Activated CD8-positive, alpha-beta memory T cell treated with anti-CD3 and anti-CD28 coated beads, Interleukin-2, amount 50 U/mL, for 48 hours (primary cell): ENCODE measurements at places on chromosomes 16 and 17.

DNA sequence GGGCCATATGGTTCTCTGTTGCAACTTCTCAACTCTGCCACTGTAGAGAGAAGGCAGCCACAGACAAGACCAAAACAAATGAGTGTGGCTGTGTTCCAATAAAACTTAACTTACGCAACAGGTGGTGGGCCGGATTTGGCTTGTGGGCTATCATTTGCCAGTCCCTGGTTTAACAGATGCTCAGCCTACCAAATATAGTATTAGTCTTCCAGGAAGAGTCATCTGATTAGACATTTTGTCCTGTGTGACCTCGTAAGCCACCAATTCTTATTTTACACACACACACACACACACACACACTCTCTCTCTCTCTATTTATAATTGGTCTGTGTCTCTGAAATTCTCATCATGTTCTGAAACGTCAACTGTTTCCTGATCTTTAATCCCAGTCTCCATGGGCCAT lies 245.9 kb downstream of the XYLT1 start:
- no peak for DNase-seq

GRCh38 chr16:65111306-65111705 lies 10.6 kb downstream of the CDH11 start:
- DNase-seq: no peak

- no peak for DNase-seq
These were observed 77.0 kb upstream of the AXIN2 start for GRCh38 chr17:65638221-65638975.

GRCh38 chr17:53765609-53766008 lies 57.1 kb upstream of the KIF2B start:
- no peak for DNase-seq

- peak; percentile 84 for DNase-seq
These were observed 1.4 kb upstream of the VAMP2 start for GRCh38 chr17:8163978-8164814.

DNA sequence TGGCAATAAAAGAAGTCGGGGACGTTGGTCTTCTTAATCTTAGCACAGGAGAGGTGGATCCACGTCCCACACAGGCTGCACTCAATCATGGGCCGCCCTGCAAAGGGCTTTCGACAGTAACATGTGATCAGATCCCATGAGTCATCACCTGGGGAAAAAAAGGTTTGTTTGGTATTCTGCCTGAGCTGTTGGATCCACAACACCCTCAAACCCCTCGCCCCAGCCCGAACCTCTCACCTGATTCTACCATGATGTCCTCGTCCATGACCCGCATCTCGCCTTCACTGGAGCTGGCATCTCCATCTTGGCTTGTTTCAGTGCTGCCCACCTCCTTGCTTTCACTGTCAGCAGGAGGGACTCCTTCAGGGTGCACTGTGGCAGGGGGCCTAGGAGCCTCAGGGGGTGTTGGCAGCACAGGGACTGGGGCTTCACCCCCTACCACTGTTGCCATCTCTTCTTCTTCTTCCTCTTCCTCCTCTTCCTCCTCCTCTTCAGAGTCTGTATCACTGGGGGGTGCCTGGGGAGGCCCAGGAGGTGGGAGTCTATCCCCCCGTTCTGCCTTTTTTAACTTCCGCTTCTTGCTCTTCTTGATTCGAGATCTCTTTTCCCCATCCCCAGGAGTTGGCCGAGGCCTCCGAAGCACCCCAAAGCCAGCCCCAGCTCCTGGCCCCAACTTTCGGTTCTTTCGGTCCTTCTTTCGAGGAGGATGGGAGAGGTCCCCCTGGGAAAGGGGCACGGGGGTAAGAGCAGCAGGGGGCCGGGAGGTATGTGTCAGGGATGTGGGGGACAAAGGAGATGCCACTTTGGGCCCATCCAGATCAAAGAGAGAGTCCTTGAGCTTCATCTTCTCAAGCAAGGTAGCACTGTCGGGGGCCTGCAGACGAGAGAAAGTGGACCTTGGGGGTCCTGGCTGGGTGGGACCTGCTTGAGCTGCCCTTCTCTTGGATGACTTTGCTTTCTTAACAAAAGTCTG lies 1.7 kb upstream of the DVL2 start:
- DNase-seq: no peak

- no peak for DNase-seq
These were observed 3.1 kb upstream of the KRT36 start for GRCh38 chr17:41492771-41493170.

- no peak for DNase-seq
These were observed 51.2 kb downstream of the PGS1 start for GRCh38 chr17:78429618-78429995.

DNA sequence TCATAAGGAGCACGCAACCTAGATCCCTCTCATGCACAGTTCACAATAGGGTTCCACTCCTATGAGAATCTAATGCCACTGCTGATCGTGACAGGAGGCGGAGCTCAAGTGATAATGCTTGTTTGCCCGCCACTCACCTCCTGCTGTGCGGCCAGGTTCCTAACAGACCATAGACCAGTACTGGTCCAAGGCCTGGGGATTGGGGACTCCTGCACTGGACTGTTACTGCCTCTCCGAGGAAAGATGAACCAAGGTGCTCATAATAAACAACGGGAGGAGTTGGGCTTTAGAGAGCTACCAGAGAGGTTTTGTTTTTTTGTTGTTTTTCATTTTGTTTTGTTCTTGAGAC lies 58.2 kb downstream of the TK2 start:
- no peak for DNase-seq

DNA sequence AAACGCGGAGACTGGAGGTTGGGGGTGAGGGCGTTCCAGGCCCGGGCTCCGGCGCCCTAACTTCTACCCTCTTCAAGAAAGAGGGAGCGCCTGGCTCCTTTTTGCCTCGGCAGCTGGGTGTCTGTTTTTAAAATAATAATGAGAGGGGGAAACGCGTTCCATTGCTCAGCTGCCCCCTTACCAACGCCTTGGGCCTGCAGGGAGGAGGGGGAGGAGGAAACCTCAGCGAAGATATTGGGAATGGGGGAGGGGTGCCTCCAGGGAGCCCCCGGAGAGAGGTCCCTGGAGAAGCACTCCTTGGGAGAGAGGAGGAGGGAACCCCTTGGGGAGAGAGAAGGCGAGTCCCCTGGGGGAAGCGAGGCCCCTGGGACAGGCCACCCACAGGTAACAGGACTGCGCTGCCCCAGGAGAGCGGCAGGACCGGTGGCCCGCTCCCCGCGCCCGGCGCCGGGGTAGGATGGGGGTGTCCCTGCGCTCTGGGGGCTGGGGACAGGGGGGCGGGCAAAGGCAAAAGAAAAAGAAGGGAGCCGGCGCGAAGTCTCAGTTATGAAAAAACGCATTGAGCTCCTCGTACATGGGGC lies 2.7 kb downstream of the NEUROD2 start:
- no peak for DNase-seq
